ENCODE measurements at places on chromosomes 7 and 10. TPM values are rescaled to one million over a fixed set of nuclear protein-coding genes. Genes with fewer than 3 reads are reported as not detected.

TTYH3 gene
- total RNA-seq = 48.1 TPM

AKR1C3 gene
- 82.9 TPM for total RNA-seq

TMEM270 gene
- total RNA-seq = not detected

MALRD1 gene
- total RNA-seq = not detected
